Activated CD4-positive, alpha-beta T cell treated with anti-CD3 and anti-CD28 coated beads, Interleukin-2, amount 10 ng/mL, durations not matched to agents 7 days and 5 days (primary cell): ENCODE measurements at places on chromosomes 7 and 10. TPM values are rescaled to one million over a fixed set of nuclear protein-coding genes. Genes with fewer than 3 reads are reported as not detected.

PVRIG gene
- 66.6 TPM for total RNA-seq

TMEM139 gene
- total RNA-seq: 0.29 TPM

FBXL13 gene
- total RNA-seq: 0.15 TPM

PRKG1 gene
- not detected for total RNA-seq

GATA3 gene
- 48.1 TPM for total RNA-seq

DNA sequence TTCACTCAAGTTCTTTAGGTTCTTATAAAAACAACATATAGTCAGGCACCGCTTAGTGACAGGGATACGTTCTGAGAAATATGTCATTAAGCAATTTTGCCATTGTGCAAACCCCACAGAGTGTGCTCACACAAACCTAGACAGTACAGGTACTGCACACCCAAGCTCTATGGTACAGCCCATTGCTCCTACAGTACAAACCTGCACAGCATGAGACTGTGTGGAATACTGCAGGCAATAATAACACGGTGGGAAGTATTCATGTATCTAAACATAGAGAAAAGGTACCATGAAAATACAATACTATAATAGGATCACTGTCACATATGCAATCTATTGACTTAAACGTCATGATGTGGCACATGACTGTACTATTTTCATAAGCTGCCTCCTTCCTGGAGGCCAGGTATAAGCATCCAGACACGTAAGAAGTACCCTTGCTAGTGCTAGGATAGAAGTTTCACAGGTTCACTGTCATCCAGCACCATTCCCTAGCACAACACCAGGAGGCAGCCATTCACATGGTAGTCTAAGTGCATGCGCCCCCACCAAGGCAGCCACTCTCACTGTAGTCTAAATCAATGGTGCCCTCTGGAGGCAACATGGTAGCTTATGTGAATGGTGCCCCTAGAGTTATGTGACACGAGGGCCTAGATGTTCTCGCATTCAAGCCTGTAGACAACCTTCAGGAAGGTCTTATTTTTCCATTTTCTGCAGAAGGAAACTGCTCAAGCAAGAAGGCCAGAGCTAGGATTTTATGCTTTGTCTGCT, 98.5 kb downstream of the ARHGAP22 start:
- DNase-seq: peak; percentile 30
- no peaks in the 10 kb centered on the region for H3K36me3 ChIP-seq
- H3K27me3 ChIP-seq: no peaks in the 10 kb centered on the region
- H3K4me3 ChIP-seq: no peak overlapping the region

DNA sequence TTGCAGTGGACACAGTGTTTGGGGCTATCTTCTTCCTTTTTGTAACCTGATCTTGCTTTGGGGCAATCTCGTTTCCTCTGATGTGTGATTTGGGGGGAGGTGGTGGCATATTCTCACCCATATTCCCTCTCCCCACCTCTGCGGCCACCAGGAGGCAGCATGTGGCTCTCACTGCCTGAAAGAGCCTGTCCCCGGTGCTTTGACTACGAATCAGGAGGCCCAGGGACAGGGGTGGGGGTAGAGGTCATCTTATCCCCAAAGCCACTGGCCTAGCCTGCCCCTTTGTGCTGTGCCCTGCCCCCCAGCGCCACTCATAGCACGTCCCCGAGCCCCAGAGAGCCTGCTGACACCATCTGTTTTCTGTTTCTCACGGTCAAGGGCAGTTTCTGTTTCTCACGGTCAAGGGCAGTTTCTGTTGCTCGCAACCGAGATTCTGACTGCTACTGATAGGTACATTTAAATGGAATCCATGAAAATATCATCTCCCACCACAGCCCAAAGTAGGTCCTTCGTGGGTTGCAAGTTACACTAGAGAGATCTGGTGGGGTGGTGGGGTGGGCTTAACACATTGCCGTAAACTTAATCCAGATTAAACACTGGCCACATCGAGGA, 28.2 kb downstream of the PHYH start:
- no peaks in the 10 kb centered on the region for H3K27me3 ChIP-seq
- no peak overlapping the region for H3K4me3 ChIP-seq
- no peak overlapping the region for H3K27ac ChIP-seq
- H3K4me1 ChIP-seq: peaks cover 7% of the 10 kb centered on the region
- H3K36me3 ChIP-seq: no peaks in the 10 kb centered on the region

- H3K4me1 ChIP-seq: peaks cover 7% of the 10 kb centered on the region
- peaks cover 12% of the 10 kb centered on the region for H3K27me3 ChIP-seq
- no peak overlapping the region for H3K4me3 ChIP-seq
- no peak overlapping the region for H3K27ac ChIP-seq
- no peaks in the 10 kb centered on the region for H3K36me3 ChIP-seq
- no peak for DNase-seq
Measured at GRCh38 chr7:21972397-21972784, 26.7 kb upstream of the CDCA7L start.

DNA sequence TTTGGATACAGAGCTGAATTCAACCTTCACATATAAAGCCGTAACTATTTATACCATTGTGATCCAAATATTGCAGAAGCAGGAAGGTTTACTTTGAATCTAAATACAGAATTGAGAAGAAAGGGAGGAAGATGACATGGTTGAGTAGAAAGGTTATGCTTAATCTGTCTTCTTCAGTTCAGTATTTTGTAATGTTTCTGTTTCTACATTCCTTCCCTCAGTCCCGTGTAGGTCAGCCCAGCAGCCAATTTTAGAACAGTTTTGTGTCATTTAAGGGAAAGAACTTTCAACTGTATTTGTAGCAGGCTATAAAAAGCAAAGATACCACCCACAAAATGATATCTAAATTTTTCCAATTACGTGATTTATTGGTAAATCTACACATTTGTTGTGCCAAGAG, 97.4 kb downstream of the CPED1 start:
- no peak for DNase-seq
- H3K36me3 ChIP-seq: no peaks in the 10 kb centered on the region
- no peak overlapping the region for H3K27ac ChIP-seq
- no peak overlapping the region for H3K4me3 ChIP-seq
- H3K4me1 ChIP-seq: no peaks in the 10 kb centered on the region

DNA sequence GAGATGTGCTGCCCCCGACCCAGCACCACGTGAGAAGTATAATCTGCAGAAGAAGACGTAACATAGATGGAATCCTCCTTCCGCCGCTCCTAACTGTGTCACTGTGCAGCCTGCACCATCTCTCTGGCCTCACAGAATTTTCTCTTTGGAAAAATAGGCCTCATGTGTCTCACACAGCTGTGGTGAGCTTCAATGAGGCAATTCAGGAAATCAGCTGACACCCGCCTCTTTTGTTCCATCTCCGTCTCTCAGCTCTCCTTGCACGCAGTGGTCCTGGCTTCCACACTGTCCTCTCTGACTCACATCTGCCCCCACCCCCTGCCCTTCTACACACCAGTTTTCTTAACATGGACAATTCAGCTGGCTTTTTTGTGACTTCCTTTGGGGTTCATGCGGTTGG, 7.2 kb downstream of the C10orf90 start:
- no peaks in the 10 kb centered on the region for H3K36me3 ChIP-seq
- DNase-seq: no peak
- no peak overlapping the region for H3K4me3 ChIP-seq
- H3K27me3 ChIP-seq: no peaks in the 10 kb centered on the region

DNA sequence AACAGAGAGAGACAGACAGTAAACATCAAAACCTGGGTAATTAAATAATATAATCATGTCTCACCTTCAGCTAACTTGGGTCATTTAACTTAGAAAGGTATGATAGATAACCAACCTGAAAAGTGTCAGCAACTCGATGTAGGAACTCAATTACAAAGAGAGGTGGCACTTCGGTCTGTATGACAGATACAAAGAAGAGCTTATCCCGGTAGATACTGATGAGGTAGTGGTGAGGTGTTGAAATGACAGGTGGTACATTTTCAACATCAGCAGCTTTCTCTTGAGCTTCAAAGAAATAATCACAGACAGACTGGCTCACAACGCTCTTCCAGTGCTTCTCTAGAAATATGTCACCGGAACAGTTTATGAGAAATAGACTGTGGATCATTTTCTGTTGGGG, 12.6 kb downstream of the AP3M1 start:
- H3K36me3 ChIP-seq: peaks cover 33% of the 10 kb centered on the region
- DNase-seq: no peak
- H3K27me3 ChIP-seq: no peaks in the 10 kb centered on the region
- no peaks in the 10 kb centered on the region for H3K4me1 ChIP-seq
- H3K4me3 ChIP-seq: no peak overlapping the region
- no peak overlapping the region for H3K27ac ChIP-seq

GRCh38 chr7:35556515-35557471, 138.1 kb downstream of the HERPUD2 start:
- no peak overlapping the region for H3K27ac ChIP-seq
- no peaks in the 10 kb centered on the region for H3K36me3 ChIP-seq
- no peak overlapping the region for H3K4me3 ChIP-seq

DNA sequence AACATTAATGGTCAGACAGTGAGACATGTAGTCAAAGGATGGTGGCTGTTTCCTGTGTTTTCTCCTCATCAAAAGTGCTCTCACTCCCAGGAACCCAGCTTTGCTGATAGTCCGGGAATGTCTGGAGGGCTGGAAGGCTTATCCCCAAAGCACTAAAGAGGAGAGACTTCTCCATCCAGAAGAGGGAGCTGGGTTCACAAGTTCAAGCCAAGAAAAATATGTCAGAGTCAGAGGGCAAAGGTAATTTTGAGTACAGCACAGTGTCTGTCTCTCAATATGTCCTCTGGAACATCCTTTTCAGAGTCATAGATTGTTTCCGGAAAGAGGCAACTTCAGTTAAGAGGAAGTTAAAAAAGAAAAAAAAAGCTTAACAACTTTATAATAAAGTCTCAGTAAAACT, 281.5 kb upstream of the PHYHIPL start:
- H3K4me1 ChIP-seq: no peaks in the 10 kb centered on the region
- H3K36me3 ChIP-seq: no peaks in the 10 kb centered on the region
- no peak overlapping the region for H3K27ac ChIP-seq
- DNase-seq: no peak

DNA sequence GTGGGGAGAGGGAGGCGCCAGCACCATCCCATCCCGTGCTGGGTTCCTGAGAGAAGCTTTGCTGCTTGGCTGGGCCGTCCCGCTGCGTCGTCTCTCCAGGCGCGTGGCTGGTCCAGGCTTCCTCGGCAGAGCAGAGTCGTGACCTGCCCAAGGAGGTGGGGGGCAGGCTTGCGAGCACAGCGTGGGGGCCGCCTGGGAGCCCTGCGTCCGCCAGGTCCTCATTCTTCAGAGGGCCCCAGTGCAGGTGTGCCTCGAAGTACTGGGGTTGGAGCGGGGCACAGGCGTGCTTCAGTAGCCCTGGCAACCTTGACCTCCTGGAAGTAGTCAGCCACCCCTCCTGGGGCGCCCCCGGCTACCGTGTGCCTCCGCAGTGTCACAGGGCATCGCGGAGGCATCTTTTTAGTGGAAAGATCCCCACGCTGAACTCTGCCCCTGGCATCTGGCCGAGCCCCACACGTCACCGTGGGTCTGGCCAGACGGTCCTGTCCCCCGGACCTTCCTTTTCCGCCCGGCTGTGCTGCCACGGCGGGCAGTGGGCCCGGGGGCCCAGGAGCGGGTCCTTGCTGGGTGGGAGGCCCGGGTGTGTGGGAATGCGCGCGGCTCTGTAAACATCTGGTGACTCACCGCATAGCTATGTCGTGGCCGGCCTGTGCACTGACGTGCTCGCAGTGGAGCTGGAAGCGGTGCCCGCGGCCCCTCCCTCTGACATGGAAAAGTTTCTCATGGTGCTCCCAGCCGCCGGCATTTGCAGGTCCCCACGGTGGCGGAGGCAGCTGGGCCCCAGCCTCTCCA, 6.4 kb downstream of the MAFK start:
- H3K36me3 ChIP-seq: peaks cover 4% of the 10 kb centered on the region
- no peak overlapping the region for H3K4me3 ChIP-seq
- no peak overlapping the region for H3K27ac ChIP-seq
- DNase-seq: no peak

DNA sequence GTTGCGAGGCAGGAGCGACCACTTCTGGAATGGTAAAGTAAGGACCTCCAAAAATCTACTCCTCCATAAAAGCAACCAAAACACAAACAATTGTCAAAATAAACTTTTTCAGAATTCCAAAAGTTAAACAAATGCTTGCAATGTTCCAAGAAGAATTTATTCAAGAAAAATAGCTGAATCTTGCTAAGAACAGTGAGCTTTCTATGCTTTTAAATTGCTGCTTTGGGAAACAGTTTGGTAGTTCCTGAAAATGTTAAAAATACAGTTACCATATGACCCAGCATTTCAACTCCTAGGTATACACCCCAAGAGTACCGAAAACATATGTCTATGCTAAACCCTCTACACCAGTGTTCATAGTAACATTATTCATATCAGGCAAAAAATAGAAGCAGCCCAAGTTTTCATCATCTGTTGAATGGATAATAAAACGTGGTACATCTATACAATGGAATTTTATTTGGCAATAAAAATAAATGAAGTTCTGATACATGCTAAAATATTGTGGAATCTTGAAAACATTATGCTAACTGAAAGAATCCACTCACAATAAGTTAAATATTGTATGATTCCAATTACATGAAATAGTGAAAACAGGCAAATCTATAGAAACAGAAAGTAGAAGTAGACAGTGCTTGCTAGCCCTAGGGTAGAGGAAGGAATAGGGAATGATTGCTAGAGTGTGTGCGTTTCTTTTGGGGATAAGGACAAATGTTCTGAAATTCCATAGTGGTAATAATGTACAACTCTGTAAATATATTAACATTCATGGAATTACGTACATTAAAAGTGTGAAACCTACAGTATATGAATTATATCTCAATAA, 57.0 kb downstream of the LRRN3 start:
- DNase-seq: no peak
- H3K36me3 ChIP-seq: no peaks in the 10 kb centered on the region
- H3K27me3 ChIP-seq: no peaks in the 10 kb centered on the region
- H3K4me3 ChIP-seq: no peak overlapping the region
- H3K27ac ChIP-seq: no peak overlapping the region
- no peaks in the 10 kb centered on the region for H3K4me1 ChIP-seq

- no peak for DNase-seq
- no peaks in the 10 kb centered on the region for H3K36me3 ChIP-seq
- H3K4me1 ChIP-seq: no peaks in the 10 kb centered on the region
- no peaks in the 10 kb centered on the region for H3K27me3 ChIP-seq
- no peak overlapping the region for H3K27ac ChIP-seq
Measured at GRCh38 chr7:112630565-112630964, 149.8 kb downstream of the LSMEM1 start.
